Motor neuron (in vitro differentiated cells): ENCODE measurements at places on chromosomes 2 and 18.

DNA sequence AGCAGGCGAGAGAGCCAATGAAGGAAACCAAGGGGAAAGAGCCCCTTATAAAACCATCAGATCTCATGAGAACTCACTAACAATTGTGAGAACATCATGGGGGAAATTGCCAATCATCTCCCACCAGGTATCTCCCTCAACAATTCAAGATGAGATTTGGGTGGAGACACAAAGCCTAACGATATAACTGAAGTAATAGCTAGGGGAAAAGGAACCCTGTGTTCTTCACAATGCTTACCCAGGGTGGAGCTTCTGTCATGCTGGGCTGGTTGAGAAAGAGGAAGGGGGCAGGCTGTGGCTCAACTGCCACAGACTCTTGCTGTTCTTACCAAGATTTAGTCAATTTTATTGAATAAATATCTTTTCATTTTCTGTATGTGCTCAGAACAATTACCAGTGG is 392.1 kb upstream of the HS6ST1 start:
- no peak for ATAC-seq

- ATAC-seq, result no peak
These were observed 433.8 kb upstream of the ID2 start for GRCh38 chr2:8247905-8248622.

- no peak for ATAC-seq
These were observed 64.2 kb upstream of the OTOF start for GRCh38 chr2:26542194-26542455.

GRCh38 chr2:59047373-59047995 is 806.4 kb upstream of the FANCL start:
- no peak for ATAC-seq

- ATAC-seq, result no peak
These were observed 35.6 kb downstream of the SGPP2 start for GRCh38 chr2:222459983-222460382.

DNA sequence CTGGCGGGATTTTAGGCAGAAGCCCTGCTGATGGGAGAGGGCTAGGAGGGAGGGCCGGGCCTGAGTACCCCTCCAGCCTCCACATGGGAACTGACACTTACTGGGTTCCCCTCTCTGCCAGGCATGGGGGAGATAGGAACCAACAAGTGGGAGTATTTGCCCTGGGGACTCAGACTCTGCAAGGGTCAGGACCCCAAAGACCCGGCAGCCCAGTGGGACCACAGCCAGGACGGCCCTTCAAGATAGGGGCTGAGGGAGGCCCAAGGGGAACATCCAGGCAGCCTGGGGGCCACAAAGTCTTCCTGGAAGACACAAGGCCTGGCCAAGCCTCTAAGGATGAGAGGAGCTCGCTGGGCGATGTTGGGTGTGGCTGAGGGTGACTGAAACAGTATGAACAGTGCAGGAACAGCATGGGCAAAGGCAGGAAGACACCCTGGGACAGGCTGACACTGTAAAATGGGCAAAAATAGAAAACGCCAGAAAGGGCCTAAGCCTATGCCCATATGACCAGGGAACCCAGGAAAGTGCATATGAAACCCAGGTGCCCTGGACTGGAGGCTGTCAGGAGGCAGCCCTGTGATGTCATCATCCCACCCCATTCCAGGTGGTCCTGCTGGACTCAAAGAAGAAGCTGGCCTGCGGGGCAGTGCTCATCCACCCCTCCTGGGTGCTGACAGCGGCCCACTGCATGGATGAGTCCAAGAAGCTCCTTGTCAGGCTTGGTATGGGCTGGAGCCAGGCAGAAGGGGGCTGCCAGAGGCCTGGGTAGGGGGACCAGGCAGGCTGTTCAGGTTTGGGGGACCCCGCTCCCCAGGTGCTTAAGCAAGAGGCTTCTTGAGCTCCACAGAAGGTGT is 8.5 kb downstream of the PROC start:
- no peak for ATAC-seq

DNA sequence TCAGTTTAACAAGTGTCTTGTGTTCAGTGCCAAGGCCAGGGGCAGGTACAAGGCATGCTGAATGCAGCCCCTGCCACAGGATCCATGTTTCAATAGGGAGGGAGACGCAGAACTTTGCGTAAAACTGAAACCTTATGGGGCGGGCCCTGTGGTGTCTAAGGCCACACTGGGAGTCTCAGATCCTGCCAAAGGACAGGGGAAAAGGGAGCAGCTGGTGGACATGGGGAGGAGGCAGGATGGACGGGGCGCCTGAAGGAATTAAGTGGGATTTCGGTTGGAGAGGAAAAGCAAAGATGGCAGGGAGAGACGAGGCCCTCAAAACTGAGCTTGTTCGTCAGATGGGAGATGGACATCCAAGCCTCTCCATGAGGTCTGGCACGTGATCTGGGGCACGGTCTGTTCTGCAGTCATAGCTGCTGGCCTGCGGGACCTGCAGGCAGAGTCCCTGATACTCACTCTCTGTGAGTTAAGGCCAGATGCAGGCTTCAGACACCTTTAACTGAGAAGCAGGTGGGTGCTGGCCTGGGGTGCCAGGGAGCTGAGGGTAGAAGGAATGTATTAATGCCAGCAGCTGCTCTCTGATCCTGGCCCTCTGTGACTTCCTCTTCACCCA is 48.8 kb downstream of the TCF7L1 start:
- ATAC-seq, result no peak

DNA sequence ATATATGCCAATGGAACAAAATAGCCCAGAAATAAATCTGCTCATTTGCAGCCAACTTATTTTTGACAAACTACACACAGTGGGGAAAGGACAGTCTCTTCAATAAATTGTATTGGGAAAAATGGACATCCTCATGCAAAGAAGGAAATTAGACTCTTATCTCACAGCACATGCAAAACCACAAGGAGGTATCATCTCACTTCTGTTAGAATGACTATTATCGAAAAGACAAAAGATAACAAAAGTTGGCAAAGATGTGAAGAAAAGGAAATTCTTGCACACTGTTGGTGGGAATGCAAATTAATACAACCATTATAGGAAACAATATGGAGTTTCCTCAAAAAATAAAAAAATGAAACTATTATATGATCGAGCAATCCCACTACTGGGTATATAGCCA is 16.3 kb upstream of the WDR75 start:
- no peak for ATAC-seq

DNA sequence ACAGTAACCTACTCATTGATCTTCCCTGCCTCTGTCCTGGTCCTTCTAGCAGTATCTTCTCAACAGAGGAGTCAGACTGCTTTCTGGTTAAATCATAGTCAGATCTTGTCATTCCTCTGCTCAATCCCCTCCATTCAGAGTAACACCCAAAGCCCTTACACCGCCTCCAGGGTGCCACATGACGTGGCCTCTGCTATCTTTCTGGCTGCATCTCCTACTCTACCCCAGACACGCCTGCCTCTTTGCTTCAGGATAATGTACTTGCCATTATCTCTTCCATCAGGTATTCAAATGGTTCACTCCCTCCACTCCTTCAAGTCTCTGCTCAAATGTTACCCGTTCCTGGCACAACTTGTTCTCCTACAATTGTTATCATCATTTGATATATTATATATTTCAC is 36.3 kb upstream of the ACVR2A start:
- ATAC-seq, result no peak

DNA sequence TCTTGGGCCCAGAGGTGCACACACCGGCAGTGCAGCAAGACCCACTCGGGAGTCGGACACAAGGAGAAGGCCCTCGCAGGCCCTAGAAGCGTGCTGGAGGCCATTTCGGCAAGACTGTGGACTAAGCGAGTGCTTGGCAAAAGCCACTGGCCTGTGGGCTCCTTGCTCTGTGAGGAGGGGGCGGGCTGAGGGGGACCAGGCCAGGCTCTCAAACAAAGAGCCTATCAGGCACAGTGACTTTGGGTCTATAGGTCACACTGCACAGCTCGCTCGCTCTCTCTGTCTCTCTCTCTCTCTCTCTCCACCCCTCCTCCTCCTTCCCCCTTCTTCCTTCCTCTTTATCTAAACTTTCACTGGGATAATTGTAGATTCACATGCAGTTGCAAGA is 23.6 kb upstream of the ZCCHC2 start:
- ATAC-seq, result no peak

DNA sequence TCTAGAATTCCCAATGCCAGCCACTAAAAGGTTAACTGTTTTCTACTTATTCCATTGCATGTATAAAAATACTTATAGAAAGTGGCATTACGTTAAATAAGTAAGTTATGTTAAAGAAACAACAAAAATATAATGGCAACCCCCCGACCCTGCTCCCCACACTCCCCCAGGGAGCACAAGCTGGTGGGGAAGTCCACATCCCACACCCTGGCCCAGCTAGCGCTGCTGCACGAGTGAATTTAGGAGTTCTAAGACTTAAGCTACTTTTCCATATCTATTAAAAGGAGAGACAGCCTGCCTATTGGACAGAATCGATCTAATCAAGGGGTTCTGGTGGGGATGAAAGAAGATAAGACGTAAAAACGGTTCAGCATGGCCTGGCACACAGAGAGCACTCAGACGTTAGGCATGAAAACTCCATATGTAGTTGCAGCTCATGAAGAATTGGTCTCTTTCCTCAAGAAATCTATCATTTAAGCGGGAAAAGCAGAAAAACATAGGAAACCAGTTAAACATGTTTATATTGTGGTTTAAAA is 16.6 kb downstream of the HJURP start:
- no peak for ATAC-seq

DNA sequence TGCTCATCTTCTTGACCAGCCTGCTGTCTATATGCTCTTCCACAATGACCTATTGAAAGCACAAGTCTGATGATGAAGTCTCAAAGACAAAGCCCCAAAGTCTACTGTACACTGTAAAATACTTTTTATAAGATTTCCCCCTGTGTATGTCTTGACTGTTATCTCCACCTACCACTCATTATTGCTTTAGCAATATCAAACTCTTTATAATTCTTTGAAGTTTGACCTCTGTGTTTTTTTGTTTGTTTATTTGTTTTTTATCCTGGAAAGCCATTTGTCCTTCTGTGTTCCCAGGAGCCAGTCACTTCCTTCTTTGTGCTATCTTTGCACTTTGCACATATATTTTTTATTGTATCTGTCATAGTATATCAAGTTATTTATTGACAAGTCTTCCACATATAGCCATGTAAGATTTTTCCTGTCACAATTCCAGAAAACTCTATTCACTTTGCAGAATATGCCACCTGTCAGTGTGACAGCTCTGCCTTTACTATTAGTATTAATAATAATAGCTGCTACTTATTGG is 66.3 kb downstream of the RND3 start:
- no peak for ATAC-seq

DNA sequence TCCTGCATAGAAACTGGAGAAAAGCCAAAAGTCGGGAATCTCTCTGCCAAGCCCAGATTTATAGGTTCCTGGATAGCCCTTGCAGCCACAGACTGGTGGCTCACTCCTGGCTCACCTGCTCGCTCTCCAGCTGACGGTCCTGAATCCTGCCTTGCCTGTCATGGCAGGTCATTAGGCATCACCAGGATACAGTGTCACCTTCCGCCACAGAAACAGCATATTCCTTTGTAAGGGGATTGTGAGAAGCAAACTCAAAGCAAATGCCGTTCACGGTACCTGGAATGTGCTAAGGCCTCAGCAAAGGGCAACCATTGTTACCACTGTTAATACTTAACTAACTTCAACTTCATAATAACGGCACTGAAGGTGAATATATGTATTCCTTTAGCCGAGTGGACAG is 57.1 kb upstream of the GPR45 start:
- ATAC-seq, result no peak
